ENCODE measurements at places on chromosomes 3 and 15.

DNA sequence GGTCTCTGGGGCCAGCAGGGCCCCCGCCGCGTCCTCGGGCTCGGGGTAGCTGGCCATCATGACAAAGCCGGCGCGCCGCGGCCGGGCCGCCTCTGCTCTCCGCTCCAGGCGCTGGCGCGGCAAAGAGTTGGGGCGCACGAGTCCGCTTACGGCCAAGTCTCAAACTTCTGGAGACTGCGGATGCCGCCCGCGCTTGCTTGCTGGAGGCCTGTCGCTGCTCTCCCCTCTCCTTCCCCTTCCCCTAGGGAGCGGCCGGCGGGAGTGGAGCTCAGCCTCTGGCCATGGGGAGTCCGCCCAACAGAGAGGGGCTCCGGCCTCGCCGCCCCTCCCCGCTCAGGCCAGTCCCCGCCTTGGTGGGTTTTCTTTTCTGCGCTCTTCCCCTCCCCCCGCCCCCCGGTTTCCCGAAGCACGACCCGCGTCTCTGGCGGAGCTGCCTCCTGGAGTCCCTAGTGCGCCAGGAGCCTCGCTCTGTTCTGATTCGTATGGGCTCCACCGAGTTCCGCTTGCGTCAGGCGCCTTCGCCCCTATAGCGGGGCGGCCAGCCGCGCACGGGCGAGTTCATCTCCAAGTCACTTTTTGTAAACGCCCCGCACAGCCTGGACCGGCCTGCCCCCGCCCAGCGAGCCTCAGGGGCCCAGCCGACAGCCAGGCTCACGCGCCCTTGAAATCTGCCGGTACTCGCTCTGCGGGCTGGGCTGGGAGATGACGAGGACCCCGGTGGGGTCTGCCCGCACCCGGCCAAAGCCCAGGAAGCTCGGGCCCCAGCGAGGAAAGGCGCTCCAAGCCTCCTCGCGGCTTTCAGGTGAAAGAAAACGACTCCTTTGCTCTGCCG, at the start of the genes FOXL2 and FOXL2NB:
Gene FOXL2 (minus strand): TSS at position 475 of the 832 bp plus-strand sequence. CDS start 415 bp downstream, at position 60.
Gene FOXL2NB (plus strand): TSS at position 555 of the 832 bp plus-strand sequence. CDS start 148 bp downstream, at position 703.
- no peak for DNase-seq

- DNase-seq: no peak
Observed at GRCh38 chr3:39870706-39871105, 61.3 kb downstream of the MYRIP start.

- DNase-seq: no peak
Observed at GRCh38 chr15:89946681-89947299, 34.0 kb upstream of the ARPIN start.

GRCh38 chr3:196800742-196801434, 61.2 kb downstream of the PAK2 start:
- DNase-seq: no peak

- DNase-seq: no peak
Observed at GRCh38 chr3:97269202-97269601, 454.8 kb downstream of the EPHA6 start.

- DNase-seq: no peak
Observed at GRCh38 chr3:63429905-63430304, 151.8 kb downstream of the SYNPR start.

- DNase-seq: no peak
Observed at GRCh38 chr3:34972481-34972880, 666.8 kb upstream of the ARPP21 start.

All from stimulated activated CD4-positive, alpha-beta T cell treated with anti-CD3 and anti-CD28 coated beads, Interleukin-1b, Interleukin-23, amount 100 ng/mL, for 1 hour (primary cell).